ENCODE measurements at places on chromosomes 6 and 20.

- no peak for DNase-seq
These were observed 35.1 kb upstream of the CCN6 start for GRCh38 chr6:112018619-112019416.

GRCh38 chr6:4021133-4021853, 57.6 kb downstream of the FAM217A start:
- DNase-seq: peak; percentile 87

GRCh38 chr6:15305496-15305895, 59.6 kb downstream of the JARID2 start:
- DNase-seq: no peak

GRCh38 chr20:34345402-34345736, 17.7 kb upstream of the ITCH start:
- no peak for DNase-seq

DNA sequence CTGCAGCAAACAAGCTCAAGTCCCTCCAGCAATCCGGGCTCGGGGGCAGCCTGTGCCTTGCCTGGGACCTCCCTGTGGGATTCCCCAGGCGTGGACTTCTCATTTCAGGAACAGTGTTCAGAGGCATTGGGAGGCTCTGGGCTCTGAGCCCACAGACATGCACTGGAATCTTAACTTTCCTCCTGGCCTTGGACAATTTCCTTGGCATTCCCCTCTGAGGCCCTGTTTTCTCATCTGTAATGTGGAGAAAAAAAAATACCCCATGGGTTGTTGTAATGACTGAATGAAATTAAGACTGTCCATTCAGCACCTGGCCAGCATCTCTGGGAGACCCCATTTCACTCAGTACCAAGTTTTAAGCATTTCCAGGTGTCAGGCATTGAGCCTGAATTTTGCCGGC, 17.6 kb downstream of the BPIFB4 start:
- DNase-seq: no peak

DNA sequence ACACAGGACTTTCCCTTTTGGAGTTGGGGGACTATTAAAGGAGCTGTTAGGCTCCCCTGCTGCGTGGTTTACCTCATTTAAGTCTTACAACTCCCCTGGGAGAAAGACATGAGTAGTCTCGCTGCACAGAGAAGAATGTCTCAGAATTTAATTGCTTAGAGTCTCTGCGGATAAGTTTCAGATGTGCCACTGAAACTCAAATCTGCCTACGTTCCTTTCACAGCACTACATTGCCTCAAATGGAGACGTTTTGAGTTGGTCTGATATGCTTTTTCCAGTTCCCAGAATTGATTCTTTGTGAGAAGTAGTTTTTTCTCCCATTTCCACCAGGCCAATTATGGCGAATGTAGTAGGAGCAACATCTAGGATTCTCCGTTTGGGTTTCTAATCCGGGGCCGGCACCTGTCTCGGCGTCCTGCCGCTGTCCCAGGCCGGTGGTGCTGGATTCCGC, 532 bp upstream of the SLC35F1 start:
- no peak for DNase-seq

GRCh38 chr6:1386038-1386709, 3.2 kb upstream of the FOXF2 start:
- DNase-seq: no peak

- no peak for DNase-seq
These were observed 963 bp downstream of the FOXF2 start for GRCh38 chr6:1390133-1390945.

DNA sequence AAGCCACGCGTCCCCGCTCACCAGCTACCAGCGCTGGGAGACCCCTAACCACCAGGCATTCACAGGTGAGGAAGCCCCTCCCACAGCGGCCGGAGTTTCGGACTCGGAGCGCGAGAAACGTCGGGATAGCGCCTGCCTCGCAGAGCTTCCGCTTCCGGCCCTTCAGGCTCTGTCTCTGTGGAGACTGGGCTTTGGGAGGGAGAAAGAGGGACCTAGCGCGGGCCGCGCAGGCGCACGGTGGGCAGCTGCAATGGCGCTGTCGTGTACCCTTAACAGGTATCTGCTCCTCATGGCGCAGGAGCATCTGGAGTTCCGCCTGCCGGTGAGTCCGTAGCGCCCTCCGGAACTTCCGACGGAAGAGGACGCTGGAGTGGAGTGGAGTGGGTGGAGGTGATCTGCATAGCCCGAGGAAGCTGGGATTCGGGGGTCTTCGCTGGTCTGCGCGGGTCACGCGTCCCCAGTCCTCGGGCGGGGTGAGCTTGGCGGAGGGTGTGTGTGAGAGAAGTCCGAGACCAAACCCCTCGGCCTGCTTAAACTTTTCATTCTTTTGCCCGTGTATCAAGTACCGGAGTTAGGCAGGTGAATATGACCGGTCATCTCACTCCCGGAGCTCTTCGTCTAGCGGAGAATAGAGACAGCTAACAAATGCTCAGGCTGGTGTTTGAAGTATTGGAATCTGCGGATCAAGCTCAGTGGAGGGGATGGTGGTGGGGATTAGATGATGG, at the start of gene TRMT11:
Gene TRMT11 (plus strand): TSS at position 240 of the 725 bp plus-strand sequence. CDS start 11 bp downstream, at position 251.
- DNase-seq: peak; percentile 78

DNA sequence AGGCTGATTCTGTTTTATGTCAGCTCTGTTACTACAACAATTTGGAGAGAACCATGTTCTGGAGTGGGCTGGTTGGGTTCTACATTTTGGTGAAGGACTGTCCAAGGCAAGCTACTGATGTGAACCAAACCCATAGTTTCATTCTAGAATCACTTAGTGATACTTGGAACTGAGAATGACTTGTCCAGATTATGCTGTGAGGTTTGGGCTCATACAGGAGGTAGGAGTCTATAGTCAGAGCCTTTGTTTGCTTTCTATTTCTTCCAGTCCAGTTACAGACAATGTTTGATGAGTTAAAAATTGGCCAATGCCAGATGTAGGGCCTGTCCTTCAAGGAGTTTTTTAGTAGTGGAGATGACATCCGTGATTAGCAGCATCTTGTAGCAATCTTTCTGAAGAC, 97.9 kb downstream of the LRRC1 start:
- no peak for DNase-seq

All from stimulated activated CD4-positive, alpha-beta T cell treated with anti-CD3 and anti-CD28 coated beads, TNF-alpha, amount 100 ng/mL, for 48 hours (primary cell).